ENCODE measurements at places on chromosomes 13 and 19.

DNA sequence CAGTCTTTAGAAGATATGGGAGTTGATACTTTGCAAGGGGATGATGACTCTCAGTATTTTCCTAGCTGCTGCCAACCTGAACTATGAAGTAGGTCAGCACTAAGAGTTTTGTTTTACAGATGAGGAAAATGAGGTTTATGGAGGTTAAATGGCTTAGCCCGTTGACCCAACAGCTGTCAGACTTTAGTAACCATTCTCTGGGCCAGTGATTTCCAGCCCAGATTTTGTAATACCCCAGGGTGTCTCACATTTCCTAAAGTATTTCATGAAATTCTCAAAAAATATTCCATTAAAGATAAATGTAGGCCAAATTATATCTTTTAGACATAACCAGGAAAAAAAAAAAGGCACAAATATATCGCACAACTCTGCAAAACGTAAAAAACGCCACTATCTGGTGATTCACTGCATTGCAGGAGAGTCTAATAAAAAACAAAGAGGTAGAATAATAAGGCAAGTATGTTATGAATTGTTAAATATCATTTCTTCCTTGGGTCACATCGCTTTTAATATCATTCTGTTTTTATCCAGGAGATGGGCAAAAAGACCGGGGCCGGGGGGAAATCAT is 112.5 kb downstream of the DACH1 start:
- DNase-seq: no peak

DNA sequence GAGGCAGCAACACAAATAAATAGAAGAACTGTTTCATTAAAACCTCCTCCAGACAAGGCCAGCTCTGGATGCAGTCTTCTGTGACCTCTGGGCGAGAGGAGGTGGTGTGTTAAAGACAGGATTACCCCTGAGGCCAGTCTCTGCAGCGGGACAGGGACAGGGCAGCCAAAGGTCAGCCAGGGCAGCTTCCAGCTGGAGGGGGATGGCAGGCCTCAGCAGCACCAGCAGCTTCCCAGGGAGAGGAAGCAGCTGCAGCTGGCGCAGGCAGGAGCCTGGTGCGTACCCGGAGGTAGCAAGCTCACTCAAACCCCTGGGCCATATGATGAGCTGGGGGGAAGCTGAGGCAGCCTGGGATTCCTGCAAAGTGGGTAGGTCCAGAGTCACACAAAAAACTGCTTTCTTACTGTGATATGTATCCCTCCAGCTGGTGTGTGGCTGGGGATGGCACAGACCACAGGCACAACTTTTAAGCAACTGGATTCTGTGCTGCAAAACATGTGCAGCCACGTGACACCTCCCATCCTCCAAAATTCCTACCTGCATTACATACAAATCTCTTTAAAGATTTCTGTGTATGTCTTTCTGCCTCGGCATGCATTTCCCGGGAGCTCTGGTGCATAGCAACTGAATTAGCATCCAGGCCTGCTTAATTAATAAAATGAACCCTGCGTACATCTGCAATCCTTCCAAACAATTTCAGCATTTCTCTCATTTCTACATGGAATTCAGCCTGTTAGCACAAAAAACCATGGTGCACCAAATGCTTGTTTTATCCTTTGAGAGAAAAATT is 238.3 kb upstream of the MAB21L1 start:
- DNase-seq: no peak

DNA sequence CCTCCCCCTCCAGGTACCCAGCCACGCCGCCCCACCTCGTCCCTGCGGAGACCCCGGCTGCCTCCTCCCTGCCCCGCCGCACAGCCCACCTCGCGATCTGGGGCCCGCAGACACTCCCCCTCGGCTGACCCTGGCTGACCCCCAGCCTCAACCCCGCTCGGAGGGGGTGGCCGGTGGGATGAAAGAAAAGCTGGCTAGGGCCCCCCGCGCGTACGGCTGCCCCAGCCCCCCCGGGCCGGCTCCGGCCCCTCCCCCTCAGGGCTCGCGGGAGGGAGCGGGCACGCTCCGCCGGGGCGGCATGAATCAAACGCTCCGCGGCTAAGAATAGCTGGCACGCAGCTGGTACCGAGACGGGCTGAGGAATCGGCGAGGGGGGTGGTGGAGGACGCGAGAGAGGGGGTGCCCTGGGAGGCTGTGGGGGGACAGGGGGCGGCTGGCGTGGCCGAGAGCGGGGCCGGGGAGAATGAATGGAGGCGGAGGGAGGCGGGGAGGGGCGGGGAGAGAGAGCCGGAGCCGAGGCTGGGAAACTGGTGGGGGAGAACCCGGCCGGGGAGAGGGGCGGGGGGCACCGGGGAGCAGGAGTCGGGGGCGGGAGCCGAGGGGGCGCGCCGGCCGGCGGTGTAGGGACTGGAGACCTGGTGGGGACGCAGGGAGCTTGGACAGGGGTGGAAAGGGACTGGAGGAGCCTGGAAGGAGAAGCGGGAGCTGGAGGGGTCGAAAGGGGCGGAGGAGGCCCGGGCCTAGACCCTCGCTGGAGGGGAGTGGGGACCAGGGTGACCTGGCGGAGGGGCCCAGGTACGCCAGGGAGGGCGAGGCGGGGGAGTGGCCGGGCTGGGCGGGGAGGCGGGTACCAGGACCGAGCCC is 1.1 kb downstream of the SHANK1 start:
- no peak for DNase-seq

DNA sequence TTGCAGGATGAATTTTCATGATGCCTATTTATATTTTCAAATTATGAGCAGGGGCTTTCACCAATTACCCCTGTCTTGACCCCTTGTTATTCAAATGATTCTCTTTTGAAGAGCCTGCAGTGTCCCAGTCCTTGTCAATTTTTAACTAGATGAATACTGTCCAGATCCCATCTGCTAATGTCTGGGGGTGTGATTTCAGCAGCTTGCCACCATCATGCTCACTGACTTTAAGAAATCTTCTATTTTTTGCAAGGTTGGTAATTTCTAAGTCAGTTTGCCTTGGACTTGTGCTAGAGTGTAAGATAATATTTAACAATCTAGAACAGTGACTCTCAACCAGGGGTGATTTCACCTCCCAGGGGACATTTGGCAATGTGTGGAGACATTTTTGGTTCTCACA is 106.0 kb downstream of the CACNA1A start:
- peak; percentile 30 for DNase-seq

- DNase-seq: no peak
Observed at GRCh38 chr13:71864986-71865873, 1.8 kb downstream of the DACH1 start.

- no peak for DNase-seq
Observed at GRCh38 chr19:33379151-33379829, 5.8 kb downstream of the CEBPG start.

DNA sequence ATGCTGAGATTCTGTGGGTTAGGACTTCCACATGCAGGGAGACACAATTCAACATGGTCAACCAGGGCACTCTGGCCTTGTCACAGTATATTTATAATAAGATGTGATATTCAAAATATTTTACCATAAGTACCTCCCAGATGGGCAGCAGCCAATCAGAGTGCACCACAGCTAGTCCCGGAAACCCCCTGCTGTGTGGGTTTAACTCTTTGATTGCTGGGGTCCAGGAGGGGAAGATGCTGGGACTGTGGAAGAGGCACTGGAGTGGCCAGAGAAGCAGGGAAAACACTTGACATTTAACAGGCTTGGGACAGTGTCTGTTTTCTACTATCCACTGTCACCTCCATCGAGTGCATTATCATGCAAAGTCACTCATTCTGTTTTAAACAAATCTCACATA is 99.0 kb downstream of the MBNL2 start:
- no peak for DNase-seq

DNA sequence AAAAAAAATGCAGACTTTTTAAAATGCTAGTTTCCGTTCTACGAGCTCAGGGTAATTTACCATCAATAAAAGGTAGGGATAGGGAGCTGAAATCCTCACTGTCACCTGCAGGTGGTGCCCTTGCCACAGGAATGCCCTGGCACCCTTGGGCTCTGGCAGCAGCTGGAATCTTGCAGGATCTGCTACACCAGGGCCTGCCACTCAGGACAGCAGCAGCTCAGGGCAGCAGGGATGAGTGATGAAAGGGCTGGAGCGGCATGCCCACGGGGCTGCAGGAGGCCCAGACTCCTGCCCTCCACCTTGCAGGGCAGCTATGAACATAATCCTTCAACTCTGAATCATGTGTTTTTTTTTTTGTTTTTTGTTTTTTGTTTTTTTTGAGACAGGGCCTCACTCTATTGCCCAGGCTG is 54.0 kb downstream of the GNG7 start:
- peak; percentile 61 for DNase-seq

GRCh38 chr13:97913206-97913605 is 40.3 kb upstream of the IPO5 start:
- no peak for DNase-seq

DNA sequence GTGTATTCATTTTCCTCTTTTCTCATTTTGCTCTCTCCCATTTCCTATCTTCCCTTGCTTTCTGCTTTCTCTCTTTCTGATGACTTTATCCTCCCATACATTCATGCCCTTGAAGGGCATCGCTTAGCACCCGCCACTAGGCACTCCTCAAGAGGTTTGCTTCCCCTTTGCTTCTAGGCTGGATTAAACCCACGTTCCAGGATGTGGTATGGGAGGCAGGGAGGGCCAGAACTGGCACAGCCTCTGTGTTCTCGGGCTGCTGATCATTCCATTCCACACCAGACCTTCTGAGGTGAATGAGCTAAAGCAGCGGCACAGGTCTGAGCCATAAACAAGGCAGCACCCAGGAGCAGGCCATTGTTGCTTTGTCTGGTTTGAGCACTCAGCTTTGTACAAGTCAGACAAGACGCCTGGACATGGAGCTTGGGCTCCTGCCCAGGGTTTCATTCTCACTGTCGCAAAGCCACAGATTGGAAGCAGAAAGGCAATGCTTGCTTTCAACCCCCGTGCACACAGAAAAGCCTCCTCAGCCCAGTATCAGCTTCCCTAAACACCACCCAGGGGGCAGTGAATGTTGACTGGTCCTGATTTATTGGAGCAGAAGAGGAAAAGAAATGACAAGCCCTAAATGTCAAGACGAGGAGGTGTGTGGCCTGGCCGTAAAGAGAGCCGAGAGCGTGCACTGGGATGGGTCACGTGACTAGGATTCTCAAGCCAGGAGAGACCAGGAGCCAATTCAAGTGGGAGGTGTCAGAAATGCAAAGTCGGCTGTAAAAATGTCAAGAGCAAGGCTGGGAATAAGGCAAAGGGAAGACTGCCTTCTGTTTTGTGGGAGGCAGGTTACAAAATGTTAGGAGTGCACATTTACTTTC is 218.0 kb upstream of the SERP2 start:
- no peak for DNase-seq

- DNase-seq: peak; percentile 14
Observed at GRCh38 chr19:6464070-6464873, at the start of gene CRB3. Gene CRB3, plus strand, starts transcription at chr19:6464271. Its CDS starts 431 bp downstream, at chr19:6464702.

- peak; percentile 40 for DNase-seq
Observed at GRCh38 chr13:45109102-45109720, 11.1 kb upstream of the GTF2F2 start.

DNA sequence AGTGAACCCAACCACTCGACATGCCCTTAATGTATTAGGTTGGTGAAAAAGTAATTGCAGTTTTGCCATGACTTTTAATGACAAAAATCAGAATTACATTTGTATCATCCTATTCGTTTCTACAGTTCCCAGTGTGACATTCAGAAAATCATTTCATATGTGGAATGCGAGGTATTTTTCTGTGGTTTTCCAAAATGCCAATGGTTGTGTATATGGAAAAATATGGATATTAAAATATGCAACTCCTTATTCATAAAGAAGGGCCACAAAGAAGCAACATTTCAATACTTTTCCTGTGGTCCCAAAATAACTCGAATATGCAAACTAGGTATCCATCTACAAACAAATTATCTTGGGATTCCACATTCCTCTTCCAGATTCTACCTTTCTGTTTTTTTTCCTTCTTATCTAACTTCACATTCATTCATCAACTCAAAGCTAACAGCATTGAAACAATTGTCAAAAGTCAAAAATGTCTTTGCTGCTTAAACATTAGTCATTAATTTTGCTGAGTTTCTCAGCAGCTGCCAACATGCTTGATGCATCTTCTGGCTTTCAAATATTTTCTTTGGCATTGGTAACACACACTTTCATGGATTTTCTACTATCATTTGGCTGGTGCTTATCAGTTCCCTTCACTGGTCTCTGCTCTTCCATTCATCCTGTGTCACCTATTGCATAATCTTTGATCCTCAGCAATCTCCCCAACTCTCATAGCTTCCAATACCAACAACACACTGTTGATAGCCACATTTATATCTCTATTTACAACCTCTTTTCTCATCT is 1445.4 kb downstream of the EFNB2 start:
- no peak for DNase-seq

DNA sequence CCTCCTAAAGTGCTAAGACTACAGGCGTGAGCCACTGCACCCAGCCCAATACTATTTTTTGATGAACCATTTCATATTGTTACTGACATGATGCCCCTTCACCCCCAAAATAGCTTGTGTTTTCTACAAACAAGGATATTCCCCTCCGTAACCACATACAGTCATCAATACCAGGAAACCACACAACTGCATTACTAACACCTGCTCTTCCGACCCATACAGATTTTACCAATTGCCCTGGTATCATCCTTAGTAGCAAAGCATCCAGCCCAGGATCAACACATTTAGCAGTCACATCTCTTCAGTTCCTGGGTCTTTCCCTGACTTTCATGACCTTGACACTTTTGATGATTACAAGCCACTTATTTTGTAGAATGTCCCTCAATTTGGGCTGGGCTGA is 33.6 kb downstream of the KCTD15 start:
- DNase-seq: no peak

DNA sequence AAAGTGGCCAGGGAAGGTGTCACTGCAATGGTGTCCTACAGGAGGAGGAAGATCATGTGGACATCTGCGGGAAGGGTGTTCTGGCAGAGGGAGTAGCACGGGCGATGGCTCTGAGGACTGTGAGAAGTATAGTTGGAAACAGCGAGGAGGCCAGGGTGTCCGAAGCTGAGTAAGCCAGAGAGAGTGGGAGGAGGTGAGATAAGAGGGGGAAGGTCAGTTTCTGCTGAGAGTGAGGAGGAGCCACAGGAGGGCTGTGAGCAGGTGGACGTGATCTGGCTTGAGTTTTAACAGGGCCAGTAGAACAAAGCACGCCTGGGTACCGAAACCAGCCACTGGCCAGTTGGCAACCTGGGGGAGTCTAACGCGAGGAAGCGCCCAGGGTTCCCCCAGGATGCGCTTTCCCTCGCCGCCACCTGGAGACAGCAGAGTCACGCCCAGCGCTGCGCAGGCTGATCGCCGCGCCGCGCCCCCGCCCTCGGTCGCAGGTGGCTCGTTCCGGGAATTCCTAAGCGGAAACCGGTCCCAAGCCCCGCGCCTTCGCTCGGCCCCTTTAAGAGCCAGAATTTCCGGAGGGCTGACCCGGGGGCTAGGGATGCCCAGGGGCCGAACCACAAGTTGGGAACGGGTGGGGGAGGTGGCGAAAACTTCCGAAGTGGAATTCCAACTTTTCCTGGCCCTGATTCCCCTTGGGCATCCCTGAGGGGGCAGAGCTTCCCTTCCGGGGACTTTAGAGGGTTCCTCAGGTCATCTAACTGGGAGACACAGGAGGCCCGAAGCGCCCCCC is 1.1 kb upstream of the LSR start:
- DNase-seq: peak; percentile 37

Data from RCC 7860 (cell line).